PC-3 (cell line): ENCODE measurements at places on chromosomes 6 and 20. TPM values are rescaled to one million over a fixed set of nuclear protein-coding genes. Genes with fewer than 3 reads are reported as not detected.

GRCh38 chr6:28401172-28401571 is 1.6 kb upstream of the ZSCAN12 start:
- DNase-seq = peak; percentile 76

DNA sequence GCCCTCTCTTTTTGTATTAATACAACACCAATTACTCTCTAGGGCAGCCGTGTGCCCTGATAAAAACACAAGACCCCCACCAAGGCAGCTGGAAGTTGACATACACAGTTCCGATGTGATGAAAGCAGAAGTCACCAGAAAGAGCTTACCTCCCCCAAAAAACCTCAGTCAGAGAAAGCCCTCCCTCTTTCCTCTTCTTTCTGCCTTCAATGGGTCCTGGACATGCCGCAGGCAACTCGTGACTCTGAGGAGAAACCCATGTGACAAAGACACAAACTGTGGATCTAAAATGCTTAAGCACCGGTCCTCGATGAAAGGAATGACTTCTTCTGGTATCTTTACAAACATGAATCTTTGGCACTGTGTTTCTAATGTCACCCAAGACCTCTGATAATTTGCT is 117.7 kb upstream of the CCDC28A start:
- DNase-seq = no peak

DNA sequence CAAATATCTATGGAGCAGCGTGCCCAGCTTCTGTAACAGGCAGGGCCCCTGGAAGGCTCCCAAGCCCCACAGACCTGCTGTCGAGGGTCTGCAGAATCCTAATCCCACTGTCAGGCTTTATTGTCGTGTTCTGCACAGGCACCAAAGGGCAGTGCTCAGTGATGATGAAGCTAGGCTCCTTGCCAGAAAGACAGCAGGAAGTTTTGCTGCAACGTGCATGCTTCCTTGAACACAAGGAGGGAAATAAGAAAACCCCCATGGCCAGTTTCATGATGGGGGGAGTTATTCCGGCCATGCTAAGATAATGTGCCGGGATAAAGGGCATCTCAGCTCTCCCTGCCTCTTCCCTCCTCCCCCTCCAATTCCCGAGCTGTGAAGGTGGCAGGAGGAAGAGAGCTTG is 109.4 kb upstream of the KCNG1 start:
- DNase-seq = peak; percentile 39

- no peak for DNase-seq
Observed at GRCh38 chr6:160962835-160963623, 28.5 kb upstream of the MAP3K4 start.

- no peak for DNase-seq
Observed at GRCh38 chr6:23655525-23655924, 470.5 kb upstream of the NRSN1 start.

DNA sequence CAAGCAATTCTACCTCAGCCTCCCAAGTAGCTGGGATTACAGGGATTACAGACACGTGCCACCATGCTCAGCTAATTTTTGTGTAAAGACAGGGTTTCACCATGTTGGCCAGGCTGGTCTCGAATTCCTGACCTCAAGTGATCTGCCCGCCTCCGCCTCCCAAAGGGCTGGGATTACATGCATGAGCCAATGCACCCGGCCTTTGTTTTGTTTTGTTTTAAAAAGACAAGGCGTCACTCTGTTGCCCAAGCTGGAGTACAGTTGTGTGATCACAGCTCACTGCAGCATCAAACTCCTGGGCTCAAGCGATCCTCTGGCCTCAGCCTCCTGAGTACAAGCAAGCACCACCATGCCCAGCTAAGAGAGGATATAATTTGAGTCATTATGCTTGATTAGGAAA is 5.4 kb downstream of the SERINC3 start:
- DNase-seq = no peak

GRCh38 chr6:141057761-141058160 is 1075.0 kb upstream of the GJE1 start:
- DNase-seq = no peak

- DNase-seq = no peak
Observed at GRCh38 chr6:161736781-161737292, 463.0 kb upstream of the AGPAT4 start.

The RGS17 gene
- total RNA-seq = 0.40 and 1.4 TPM in 2 replicates

GRCh38 chr6:29087213-29087612 is at the start of gene OR2B3:
Gene OR2B3, minus strand, starts transcription at chr6:29087313. Its CDS starts 65 bp downstream, at chr6:29087248.
- DNase-seq = no peak

- DNase-seq = no peak
Observed at GRCh38 chr20:39144757-39145156, 182.6 kb downstream of the DHX35 start.

- no peak for DNase-seq
Observed at GRCh38 chr6:52160472-52161104, 25.6 kb upstream of the IL17A start.

The SEL1L2 gene
- total RNA-seq = not detected in 2 replicates

GRCh38 chr20:36988494-36988966 is 37.0 kb upstream of the SAMHD1 start:
- DNase-seq = peak; percentile 32

DNA sequence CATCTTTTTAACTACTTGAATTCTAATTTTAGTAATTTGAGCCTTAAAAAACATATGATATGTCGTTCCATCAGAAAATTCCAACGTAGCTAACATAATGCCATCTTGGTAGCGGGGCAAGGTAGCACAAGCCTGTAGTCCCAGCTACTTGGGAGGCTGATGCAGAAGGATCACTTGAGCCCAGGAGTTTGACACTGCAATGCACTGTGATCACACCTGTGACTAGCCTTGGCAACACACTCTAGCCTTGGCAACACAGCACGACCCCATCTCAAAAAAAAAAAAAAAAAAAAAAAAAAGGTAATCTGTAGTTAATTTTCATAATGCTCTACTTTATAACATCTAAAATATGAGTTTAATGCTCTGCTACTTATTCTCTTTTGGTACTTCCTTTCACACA is 6.7 kb downstream of the BCLAF1 start:
- no peak for DNase-seq

The LAMA5 gene
- 196 and 308 TPM in 2 replicates for total RNA-seq

DNA sequence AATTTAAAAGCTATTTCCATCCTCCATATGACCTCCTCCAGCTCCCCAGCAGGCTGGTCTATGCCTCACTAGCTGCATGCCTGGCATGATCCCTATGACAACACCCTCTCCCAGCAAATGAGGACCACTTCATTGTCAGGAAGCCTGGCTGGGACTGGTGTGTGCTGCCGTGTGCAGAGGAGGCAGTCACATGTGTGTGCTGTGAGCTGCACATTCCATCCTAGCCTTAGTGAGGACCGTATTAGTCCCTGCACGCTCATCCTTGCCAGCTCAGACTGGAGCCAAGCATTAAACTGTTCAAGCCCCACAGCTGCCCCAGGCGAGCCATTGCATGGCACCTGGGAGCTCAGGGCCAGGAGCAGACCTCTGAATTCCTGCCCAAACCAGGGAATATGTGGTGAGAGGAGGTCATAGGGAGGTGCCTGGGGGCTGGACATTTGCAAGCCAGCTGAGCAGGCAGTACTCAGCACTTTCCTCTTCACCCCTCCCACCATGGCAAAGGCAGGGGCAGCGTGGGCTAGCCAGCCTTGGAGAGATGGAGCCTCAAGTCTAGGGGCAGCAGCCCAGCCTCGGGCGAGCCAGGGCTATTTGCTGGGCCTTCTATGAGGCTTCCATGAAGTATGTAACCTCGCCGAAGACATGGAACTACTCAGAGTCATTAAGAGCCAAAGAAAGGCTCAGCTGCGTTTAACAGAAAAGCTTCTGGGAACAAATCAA is 8.7 kb upstream of the CCN5 start:
- no peak for DNase-seq

DNA sequence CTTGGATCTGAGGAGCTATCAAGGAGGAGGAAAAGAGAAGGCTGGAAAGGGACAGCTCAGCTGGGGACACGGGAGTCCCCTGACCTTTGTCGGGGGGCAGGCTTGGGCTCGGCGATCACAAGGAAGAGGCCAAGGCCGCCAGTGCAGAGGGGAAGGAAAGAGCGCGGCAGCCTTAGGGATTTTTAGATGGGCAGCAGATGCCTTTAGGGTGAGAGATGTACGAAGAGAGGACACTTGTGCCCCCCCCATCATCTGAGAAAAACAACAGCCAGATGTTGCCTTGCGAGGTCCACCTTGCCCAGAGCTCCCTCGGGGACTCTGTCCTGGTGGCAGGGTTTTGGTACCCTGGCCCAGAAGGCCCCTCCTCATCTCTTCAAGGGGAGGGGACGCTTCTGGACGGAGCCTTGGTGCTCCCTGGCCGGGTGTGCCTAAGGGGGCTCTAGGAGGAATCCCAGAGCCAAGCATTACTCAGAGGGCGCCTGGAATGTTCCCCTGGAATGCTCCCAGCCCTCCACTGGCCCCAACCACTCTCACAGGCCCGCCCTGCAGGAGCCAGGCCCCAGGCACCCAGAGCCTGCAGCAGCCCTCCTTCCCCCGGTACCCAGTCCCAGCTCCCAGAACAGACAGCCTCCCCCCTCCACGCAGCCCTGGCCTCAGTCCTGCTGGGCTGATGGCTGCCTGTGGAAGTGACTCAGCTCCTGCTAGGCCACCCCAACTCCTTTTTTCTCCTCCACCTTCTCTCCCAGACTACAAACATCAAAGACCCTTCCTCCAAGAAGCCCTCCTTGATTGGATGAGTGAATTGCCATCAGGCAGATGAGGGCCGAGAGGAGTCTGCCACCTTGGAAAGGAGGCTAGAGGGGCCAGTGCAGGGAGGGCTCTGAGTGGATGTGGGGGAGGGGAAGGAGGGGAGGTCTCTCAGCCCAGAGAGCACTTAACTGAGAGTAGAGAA is 1.8 kb downstream of the ADAM33 start:
- DNase-seq = no peak

The EYA2 gene
- total RNA-seq = 0.29 and 0.33 TPM in 2 replicates

- no peak for DNase-seq
Observed at GRCh38 chr20:44637522-44638372, 13.8 kb downstream of the ADA start.

The TREML1 gene
- not detected in 2 replicates for total RNA-seq

GRCh38 chr6:31247813-31248212 is 24.1 kb downstream of the HLA-C start:
- DNase-seq = no peak

DNA sequence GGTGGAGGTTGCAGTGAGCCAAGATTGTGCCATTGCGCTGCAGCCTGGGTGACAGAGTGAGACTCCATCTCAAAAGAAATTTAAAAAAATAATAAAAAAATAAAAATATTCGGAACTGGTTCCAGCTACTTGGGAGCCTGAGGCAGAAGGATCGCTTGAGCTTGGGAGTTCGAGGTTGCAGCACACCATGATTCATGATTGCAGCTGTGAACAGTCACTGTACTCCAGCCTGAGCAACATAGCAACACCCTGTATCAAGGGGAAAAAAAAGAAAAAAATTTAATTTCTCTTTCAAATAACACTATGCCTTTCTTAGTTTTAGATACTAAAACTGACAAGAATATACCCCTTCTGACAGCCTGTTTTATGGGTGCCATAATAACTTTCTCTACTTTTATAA is 10.5 kb downstream of the KDM1B start:
- no peak for DNase-seq

DNA sequence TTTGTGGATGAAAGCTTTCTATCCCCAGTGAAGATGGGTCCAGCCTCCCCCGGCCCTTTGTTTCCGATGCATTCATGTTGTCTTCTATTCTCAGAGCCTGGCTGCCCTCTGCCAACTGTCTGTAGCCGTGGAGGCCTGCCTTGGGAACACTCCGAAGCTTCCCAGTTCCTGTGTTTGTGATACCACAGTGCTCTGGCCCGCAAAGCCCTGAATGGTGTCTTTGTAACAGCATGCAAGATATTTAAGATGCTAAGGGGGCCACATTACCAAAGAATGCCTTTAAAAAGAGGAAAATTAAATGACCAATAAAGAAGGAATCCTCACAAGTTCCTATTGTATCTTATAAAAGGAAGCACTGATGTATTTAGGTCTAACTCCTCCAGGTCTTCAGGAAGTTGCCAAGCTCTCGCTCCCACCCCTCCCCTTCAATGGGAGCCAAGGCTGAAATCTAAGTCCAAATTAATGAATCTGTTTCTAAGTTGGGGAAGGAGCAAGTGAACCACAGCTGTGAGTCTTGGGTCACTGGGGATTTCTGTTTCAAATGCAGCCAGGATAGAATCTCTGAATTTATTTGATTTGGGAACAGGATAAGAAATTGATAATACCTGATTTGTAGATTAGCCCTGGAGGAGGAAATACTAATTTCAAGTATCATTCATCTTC is 596.1 kb downstream of the QKI start:
- no peak for DNase-seq

DNA sequence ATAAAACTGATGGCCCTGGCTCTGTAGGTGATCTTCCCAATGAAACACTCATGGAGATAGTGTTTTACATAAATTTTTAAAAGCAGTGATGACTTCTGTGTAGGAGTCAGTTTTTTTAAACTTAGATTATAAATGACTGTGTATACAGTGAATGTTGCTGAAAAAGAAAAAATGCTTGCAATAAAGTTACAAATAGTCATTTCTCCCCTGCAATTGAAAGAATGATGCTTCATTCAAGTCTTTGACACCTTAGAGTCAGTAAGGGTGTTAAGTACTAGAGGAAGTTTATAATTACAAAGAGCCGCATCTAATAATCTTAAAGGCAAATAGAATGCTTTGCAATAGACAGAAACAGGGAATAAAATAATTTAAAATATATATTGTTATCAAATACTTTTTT is 27.6 kb downstream of the ZNF292 start:
- DNase-seq = no peak

- no peak for DNase-seq
Observed at GRCh38 chr6:11429577-11429976, 108.0 kb upstream of the TMEM170B start.

- no peak for DNase-seq
Observed at GRCh38 chr6:2881423-2881822, 21.7 kb downstream of the SERPINB9 start.

DNA sequence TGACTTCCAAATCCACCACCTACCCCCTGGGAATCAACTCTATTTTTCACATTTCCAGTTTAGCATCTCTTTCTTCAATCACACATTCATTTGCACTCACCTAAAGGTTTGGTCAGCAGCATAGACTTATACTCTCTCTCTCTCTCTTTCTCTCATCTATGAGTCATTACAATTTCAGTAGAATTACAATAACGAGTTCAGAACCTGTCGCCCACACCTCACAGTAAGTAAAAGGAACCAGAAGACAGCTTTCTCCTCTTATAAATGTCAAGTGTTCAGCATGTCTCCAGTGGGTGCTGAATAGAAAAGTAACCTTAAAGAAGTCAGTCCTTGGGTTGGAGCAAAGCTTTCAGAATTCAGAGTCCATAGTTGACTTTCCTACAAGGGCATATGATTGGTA is 1.1 kb upstream of the PHACTR1 start:
- no peak for DNase-seq

The AKIRIN2 gene
- 15.1 and 21.4 TPM in 2 replicates for total RNA-seq

DNA sequence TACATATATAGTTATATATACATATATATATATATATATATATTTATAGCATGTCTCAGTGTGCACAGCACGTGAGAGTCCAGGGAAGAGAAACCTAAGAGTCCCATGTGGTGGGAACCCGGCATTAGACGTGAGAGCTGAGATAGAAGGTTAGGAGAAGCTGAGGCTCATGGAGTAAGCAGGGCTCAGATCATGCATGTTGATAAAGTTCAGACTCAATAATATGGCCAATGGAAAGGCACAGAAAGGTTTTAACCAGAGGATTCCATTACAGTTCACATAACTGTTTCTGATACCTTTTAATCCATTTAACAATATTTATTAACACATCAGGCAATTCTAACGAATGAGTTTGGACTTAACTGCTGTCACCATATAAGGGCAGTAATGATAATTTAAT is 143.4 kb downstream of the MYB start:
- no peak for DNase-seq
